Jurkat, Clone E6-1 (cell line): ENCODE measurements at places on chromosomes 12 and 14.

DNA sequence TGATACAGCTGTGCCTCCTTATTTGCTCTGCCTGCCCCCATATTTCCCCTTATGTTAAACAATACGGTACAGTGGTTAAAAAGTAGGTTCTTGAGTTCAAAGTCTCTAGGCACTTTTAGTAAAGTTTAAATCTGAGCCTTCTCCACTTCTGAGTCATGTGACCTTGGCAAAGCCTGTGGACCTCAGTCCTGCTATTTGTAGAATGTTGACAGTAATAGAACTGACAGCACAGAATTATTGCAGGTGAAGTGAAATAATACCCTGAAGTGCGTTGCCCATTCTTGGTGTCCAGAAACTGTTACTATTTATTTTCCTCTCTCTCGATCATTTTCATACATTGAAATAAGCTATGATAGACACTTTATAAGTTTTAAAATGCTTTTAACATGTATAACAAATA lies 499.7 kb downstream of the EGLN3 start:
- DNase-seq: no peak

DNA sequence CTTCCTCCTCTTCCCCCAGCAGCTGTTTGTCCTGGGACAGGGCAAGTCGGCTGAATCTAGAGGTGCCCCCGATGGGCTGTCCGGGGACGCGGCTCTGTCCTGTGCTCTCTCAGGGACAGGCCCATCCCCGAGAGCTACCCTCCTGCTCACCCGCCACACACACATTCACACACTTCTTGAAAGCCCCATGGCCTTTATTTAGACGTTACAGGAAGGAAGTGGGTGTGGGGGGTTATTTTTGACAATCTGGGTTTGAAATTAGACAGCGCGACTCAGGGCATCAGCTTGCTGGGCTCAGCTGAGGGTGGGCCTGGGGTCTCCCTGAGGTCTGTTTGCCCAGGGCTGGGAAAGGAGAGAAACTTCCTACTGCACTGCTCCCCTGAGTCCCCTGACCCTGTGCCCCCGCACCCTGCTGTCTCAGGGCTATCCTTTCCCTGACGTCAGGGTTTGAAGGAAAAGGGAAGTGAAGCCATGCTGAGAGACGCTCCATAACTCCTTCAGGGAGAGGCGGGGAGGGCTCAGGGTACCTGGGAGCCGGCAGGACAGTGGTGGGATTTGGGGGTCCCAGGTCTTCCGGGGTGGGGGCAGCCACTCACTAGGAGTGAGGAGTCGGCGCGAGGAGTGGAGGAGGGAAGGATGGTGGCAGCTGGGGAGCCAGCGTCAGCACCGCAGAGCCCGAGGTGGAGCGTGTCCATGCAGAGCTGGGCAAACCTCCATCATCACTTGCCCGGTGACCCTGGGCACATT lies 8.1 kb downstream of the PTPN6 start:
- DNase-seq: peak; percentile 86

GRCh38 chr14:67856827-67857226 lies 37.2 kb downstream of the RAD51B start:
- DNase-seq: no peak

GRCh38 chr12:123576611-123577010 lies 7.7 kb upstream of the TMED2 start:
- no peak for DNase-seq

DNA sequence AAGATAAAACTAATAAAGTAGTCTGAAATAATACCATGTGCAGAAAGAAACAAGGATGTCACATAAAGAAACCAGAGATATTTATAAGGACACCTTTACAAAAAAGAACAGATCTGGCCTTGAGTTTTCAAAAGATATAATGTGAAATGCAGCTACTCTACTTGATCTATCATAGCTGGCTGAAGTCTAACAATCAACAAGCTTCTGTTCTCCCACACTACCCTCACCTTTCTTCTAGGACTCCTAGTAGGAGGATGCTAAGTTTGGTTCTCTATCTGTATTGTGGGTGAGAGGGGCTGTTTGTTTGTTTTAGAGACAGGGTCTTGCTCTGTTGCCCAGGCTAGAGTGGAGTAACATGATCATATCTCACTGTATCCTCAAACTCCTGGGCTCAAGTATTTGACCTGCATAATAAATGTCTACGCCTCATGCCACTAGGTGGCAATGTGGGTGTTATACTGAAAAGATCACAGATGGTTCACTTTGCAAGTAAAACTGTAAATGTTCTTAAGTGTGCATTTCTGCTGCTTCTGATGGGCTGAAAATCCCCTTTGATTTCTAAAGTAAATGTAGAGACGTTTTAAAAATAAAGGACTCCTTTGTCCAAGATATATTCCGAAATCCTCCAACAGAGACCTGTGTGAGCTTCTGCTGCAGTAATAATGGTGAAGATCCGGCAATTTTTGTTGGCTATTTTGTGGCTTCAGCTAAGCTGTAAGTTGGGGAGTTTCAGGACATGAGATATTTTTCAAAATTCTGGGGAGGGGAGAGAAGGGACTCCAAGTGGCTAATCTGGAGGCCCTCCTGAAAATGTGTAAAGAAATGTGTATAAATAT lies 269.3 kb downstream of the DAD1 start:
- no peak for DNase-seq
